Thoracic aorta endothelial cell (primary cell): ENCODE measurements at places on chromosomes 3 and 15. TPM values are rescaled to one million over a fixed set of nuclear protein-coding genes. Genes with fewer than 3 reads are reported as not detected.

PAQR5 gene
- 0.14 TPM in 1 of 2 replicates, not detected in the other for total RNA-seq

LSMEM2 gene
- not detected in 2 replicates for total RNA-seq

LRRC31 gene
- total RNA-seq = not detected in 2 replicates

PPCDC gene
- 9.8 and 11.2 TPM in 2 replicates for total RNA-seq

ERICH6 gene
- not detected in 2 replicates for total RNA-seq

TMEM158 gene
- 5.3 and 8.8 TPM in 2 replicates for total RNA-seq

PDIA5 gene
- 43.8 and 61.3 TPM in 2 replicates for total RNA-seq

ARPP21 gene
- not detected in 2 replicates for total RNA-seq

PCOLCE2 gene
- total RNA-seq = 1.3 and 2.5 TPM in 2 replicates

ACTRT3 gene
- total RNA-seq = 5.3 and 5.6 TPM in 2 replicates

KNG1 gene
- not detected in 2 replicates for total RNA-seq

ARNT2 gene
- total RNA-seq = 0.27 and 0.93 TPM in 2 replicates

NCBP2 gene
- total RNA-seq = 64.3 and 65.4 TPM in 2 replicates

DET1 gene
- total RNA-seq = 5.1 and 6.3 TPM in 2 replicates

LRTM1 gene
- total RNA-seq = not detected in 2 replicates

CCDC71 gene
- total RNA-seq = 18.4 and 22.1 TPM in 2 replicates

CLDN1 gene
- total RNA-seq = 0.07 and 0.27 TPM in 2 replicates

IL17RB gene
- total RNA-seq = 0.22 TPM in 1 of 2 replicates, not detected in the other

EIF4E3 gene
- 3.9 and 5.7 TPM in 2 replicates for total RNA-seq

GRK7 gene
- total RNA-seq = not detected in 2 replicates

PARP15 gene
- total RNA-seq = 0.53 and 0.57 TPM in 2 replicates

AGBL1 gene
- total RNA-seq = not detected in 2 replicates

ADAM10 gene
- total RNA-seq = 196 and 270 TPM in 2 replicates

NPAP1 gene
- total RNA-seq = not detected in 2 replicates

POMGNT2 gene
- 7.2 and 9.8 TPM in 2 replicates for total RNA-seq

EEF1AKMT4 gene
- total RNA-seq = 3.2 and 3.3 TPM in 2 replicates

NLGN1 gene
- total RNA-seq = 52.5 and 55.5 TPM in 2 replicates

ZKSCAN7 gene
- 0.66 and 1.1 TPM in 2 replicates for total RNA-seq

HOMER2 gene
- total RNA-seq = 0.53 and 1.2 TPM in 2 replicates

CYP1A2 gene
- total RNA-seq = not detected in 2 replicates

AMIGO3 gene
- 0.14 TPM in 1 of 2 replicates, not detected in the other for total RNA-seq

MUC20 gene
- not detected in 2 replicates for total RNA-seq

SH3GL3 gene
- not detected in 2 replicates for total RNA-seq

GOLGA8N gene
- total RNA-seq = 1.9 and 3.0 TPM in 2 replicates

IDH3A gene
- 68.5 and 80.3 TPM in 2 replicates for total RNA-seq

SKIL gene
- total RNA-seq = 108 and 131 TPM in 2 replicates

PLSCR5 gene
- not detected in 2 replicates for total RNA-seq

CRYGS gene
- 1.7 and 2.1 TPM in 2 replicates for total RNA-seq

IL17RE gene
- 0.13 and 0.29 TPM in 2 replicates for total RNA-seq

CD96 gene
- not detected in 2 replicates for total RNA-seq

CXCR6 gene
- total RNA-seq = not detected in 2 replicates

RFT1 gene
- total RNA-seq = 18.2 and 26.5 TPM in 2 replicates

ERC2 gene
- total RNA-seq = 2.8 and 3.2 TPM in 2 replicates

ROBO2 gene
- total RNA-seq = under 0.01 TPM in 1 of 2 replicates, not detected in the other

AMOTL2 gene
- 104 and 116 TPM in 2 replicates for total RNA-seq

SCAANT1 gene
- total RNA-seq = not detected in 2 replicates

SLC28A1 gene
- not detected in 2 replicates for total RNA-seq

SOX14 gene
- not detected in 2 replicates for total RNA-seq

LRRK1 gene
- total RNA-seq = 10.0 and 16.2 TPM in 2 replicates

CFAP161 gene
- total RNA-seq = 0.79 and 0.93 TPM in 2 replicates

PPM1L gene
- total RNA-seq = 3.6 and 4.5 TPM in 2 replicates

SPCS1 gene
- total RNA-seq = 90.3 and 99.0 TPM in 2 replicates

ARGFX gene
- not detected in 2 replicates for total RNA-seq

KIF23 gene
- total RNA-seq = 59.4 and 83.5 TPM in 2 replicates

PCSK6 gene
- 0.07 TPM in 1 of 2 replicates, not detected in the other for total RNA-seq

CTXN2 gene
- not detected in 2 replicates for total RNA-seq

DPPA4 gene
- total RNA-seq = not detected in 2 replicates

SLC7A14 gene
- total RNA-seq = 1.1 and 2.4 TPM in 2 replicates
